ENCODE measurements at places on chromosomes 3 and 15.

- DNase-seq, result no peak
Measured at GRCh38 chr3:156764751-156765150, 61.4 kb upstream of the LEKR1 start.

DNA sequence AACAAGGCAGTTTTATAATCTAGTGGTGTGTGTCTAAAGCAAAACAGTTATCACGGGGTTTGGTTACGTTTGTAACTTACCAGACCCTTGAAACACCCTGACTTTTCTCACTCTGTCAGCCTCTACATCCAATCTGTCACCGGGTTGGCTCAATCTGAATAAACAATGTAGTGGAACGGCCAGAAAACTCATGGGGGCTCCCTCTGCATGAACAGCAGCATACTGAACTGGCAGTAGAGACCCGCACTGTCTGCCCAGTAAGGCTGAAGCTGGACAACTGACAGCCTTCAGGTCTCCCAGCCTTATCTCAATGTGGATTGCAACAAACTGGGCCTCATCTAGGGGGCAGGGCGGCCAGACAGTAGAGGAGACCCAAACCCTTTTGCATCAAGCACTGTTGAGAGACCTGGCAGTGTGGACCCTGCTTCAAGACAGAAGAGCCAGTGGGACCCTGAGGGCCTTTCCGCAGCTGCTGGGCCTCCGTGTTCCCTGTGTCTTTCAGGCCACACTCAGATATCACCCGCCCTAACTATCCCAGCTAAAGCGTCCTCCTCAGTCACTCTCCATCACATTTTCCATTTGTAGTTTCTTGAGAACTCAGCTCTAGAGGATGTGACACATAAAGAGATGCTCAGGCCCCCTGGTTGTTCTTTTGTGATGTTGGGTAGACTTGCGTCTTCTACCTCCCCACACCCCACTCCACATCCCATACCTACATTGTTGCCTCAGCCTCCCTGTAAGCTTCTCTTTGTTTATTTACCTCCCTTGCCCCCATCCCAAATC is 181.2 kb upstream of the NR2E3 start:
- no peak for DNase-seq

GRCh38 chr15:31106495-31107300 is 5.2 kb upstream of the TRPM1 start:
- DNase-seq, result no peak

DNA sequence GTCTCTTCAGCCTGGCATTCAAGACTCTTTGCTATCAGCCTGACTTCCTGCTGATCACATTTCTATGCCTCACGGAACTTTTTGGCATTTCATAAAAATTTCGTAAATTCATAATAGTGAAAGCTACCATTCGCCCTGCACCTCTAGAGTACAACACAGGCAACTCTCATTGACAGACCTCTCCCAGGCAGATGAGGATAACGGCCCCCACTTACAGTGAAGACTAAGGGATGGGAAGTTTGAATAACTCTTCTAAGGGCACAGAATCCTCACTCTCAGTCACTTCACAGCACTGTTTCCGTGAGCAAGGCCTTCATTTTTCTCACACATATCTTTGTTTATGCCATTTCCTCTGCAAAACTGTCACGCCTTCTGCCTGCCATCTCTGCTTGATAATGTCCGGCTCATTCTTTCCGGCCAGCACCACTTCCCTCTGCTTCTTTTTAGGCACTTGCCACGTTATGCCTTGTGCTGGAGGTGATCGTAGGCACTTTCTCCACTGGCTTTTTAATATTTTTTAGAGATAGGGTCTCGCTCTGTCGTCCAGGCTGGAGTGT is 224.1 kb upstream of the HES1 start:
- no peak for DNase-seq

DNA sequence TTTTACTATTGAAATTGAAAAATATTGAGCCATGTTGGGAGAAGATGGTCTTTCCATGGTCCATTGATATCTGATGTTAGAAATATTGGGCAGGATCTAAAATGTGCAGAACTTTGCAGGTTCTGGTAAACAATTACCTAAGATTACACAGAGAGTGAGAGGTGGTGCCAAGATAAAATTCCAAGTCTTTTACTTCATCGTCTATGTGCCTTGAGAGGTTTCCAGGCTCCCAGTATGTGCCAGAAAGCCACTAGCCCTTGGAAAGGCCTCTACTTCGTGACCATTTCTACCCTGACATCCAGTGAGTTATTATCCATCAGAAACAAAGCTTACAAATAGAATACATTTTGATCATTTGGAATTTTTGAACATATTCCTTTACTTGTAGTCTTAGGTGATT is 27.6 kb downstream of the CD200 start:
- DNase-seq, result no peak

DNA sequence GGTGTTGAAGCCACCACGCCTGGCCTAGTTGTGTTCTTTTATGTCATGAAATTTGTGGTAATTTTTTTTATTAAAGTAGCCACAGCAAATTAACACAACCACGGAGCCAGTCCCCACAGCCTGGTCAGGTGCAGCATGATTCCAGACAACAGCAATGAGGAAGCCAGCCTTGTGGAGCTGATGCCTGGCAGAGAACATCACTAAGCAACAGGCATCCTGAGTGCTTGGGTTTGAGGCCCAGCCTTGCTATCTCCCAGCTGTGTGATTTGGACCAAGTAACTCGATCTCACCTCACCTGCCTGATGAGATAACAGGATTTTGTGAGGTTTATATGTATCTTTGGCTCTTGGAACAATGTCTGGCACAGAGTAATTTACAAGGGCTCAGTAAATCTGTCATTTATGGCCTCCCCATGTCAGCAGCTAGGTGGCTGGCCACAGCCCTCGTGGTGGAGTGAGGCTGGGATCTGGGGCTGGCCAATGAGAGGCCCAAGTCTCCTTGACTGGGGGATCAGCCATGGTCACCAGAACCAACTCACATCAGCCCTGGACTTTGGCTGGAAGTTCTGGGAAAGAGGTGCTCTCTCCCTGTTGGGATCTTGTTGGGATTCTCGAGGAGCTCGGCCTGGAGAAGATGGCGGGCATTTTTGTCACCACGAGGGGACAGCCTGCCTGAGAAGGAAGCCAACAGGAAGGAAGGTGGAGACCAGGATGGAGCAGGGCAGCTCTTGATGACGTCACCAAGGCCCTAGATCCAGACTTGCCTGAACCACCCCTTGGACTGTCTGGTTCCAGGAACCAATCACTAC is 22.8 kb upstream of the FLNB start:
- DNase-seq, result no peak

DNA sequence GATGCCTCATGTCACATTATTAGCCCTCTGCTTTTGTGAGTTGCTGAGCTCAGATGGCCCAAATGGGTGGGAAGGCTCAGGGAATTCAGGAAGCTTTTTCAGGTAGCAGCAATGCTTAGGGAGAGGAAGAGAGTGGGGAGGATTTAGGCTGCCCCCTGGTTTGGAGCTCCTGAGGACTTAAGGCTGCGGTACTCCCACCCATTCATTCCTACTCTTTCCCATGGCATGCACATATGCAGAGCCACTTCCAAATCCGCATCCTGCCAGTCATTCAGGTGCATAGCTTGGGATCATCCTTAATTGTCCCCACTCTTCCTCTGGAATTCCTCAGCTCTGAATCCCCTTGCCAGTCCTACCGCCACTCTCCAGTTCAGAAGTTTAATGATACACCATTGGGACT is 343.1 kb upstream of the FRG2C start:
- DNase-seq, result no peak

DNA sequence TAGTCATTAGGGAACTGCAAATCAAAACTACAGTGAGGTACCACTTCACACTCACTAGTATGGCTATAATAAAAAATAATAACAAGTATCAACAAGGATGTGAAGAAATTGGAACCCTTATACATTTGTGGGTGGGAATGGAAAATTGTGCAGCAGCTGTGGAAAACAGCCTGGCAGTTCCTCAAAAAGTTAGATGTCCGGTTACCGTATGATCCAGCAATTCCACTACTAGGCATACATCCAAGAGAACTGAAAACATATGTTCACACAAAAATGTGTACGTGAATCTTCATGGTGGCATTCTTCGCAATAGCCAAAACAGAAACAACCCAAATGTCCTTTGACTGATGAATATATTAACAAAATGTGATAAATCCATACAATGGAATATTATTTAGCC is 187.9 kb upstream of the LYSMD4 start:
- no peak for DNase-seq

- DNase-seq, result no peak
Measured at GRCh38 chr3:149796026-149796425, 3.7 kb upstream of the ANKUB1 start.

DNA sequence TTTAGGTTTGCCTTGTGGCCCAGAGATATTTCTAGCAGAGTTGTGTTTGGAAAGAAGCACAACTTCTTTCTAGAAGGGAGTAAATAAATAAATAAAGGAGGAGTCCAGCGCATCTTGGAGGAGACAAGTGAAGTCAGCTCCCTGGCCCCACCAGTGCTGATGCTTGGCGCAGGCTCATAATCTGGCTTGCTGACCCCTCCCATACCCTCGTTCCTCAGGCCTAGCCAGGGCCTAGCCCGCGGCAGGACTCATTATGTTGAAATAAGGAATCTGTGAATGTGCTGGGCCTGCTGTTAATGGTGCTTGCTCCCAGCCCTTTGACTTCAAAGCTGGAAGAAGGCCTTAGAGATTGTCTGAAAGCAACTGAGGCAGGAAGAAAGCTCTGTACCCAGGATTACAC is 3.1 kb downstream of the ZNF710 start:
- no peak for DNase-seq

GRCh38 chr3:135980343-135980742 is 14.8 kb downstream of the PPP2R3A start:
- DNase-seq, result no peak

DNA sequence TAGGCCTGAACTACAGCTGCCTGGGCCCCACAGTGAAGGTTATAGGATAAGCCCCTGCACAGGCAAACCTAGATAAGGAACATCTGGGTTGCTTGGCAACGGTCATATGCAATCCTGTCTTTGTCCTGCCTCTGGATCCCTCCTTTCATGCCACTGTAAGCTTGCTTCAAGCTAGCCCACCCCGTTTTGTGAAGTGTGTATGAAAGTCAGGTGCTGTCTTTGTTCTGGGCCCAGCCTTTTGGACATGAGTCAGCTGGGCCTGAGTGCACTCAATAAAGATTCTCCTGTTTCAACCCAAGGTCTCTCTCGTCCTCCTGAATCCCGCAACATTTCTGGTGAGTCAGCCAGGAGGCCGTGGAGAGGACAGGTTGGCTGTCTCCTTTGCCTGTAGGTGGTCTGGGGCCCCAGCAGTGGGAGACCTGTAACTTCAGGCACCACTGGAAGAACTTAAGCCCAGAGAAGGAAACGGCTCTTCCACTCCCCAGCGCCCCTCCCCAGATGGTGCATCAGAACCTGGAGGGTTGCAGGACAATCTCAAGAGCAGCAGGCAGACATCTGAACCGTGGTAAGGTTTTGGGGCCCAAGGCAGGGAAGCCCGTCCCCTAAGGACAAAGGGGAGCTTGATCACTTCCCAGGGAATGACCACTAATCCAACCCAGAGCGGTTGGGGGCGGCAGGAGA is 8.3 kb upstream of the SLC9C1 start:
- DNase-seq, result no peak

DNA sequence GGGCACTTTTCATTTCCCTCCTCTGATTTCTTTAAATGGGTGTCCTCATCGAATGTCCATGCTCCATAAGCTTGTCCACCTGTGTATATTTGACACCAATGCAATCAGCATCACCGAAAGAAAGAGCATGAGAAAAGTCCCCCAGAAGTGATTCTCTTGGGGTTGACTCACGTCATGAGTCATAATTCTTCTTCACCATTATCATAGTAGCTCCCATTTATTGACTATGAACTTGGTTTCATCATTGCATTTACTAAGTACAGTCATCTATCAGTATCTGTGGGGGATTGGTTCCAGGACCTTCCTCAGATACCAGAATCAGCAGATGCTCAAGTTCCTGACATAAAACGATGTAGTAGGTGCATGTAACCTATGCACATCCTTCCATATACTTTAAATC is 372.5 kb upstream of the CFAP20DC start:
- DNase-seq, result no peak

DNA sequence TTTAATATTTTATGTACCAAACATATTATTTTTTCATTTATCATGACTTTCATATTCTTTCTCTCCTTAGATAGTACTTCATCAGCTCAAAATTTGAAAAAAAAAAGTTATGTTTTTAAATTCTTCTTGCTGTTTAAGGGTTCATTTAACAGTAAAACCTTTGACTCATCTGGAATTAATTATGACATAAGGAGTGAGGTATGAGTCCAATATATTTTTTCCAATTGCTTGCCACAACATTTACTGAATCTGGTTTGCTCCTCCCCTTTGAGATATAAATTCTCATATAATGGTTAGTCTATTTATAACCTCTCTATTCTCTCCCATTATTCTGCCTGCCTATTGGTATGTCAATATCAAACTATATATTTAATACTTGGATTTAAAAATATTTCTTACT is 387.8 kb downstream of the TUSC7 start:
- no peak for DNase-seq

DNA sequence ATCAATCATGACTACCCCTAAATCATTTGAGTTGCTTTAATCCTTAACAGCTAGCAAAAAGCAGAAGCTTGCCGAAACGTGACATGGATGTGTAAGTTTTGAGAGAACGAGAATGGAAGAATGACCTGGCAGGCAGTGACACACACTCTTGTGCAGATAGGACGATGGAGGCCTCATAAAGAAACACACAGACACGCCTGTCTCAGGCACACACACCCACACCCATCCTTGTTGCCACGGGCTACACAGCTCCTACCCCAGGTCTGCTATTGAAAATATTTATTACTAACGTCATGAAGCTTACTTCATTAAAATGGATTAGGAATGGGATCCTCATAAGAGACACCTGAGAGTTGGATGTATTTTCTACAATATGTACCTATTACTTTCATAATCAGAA is 8.5 kb downstream of the MYO5C start:
- no peak for DNase-seq

GRCh38 chr3:192835818-192836815 is 81.5 kb downstream of the MB21D2 start:
- DNase-seq, result no peak

All from CD4-positive, alpha-beta T cell treated with Interleukin-1 beta for 1 hour (primary cell).